Neural progenitor cell (in vitro differentiated cells): ENCODE measurements at places on chromosomes 16 and 17.

- DNase-seq: no peak
These were observed 27.9 kb upstream of the C16orf95 start for GRCh38 chr16:87344931-87345631.

DNA sequence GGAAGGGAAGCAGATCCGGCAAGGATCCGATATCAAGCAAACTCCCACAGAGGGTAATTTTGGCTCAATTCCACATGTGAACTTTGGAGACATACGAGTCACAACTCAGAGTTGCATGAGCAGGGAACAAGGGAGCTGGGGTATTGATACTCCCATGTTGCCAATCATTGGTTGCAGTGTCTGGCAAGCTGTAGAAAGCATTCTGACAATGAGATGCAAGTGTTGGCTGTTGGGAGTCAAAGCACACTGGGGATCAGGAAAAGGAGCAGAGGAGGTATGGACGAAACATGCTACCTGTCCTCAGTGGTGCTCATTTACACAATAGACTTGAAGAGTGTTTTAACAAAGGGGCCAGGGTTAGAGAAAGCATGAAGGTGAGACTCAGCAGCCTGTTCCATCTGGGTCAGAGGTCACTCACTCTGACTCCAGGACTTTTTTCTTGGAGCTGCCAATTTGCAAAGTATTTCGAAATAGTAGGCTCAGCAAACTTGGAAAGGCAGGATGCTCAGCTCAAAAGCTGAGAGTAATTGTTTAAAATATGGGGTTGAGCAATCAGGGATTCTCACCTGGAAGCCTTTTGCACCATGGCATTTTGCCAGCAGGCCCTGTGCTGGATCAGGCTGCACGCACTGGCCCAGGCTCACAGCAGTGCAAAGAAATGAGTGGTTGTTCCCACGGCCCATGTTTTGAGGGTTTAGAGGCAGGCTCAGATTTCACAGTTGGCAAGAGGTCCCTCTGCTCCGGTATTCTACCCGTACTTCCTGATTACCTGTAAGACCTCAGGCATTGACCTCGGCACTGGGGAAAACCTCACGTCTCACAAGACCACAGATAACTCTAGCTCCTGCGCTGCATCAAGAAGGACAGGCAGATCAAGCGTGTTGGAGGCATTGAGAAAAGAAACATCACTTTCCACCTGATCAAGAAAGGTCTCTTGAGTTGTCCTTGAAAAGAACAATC, 17.6 kb upstream of the NKD1 start:
- no peak for DNase-seq

DNA sequence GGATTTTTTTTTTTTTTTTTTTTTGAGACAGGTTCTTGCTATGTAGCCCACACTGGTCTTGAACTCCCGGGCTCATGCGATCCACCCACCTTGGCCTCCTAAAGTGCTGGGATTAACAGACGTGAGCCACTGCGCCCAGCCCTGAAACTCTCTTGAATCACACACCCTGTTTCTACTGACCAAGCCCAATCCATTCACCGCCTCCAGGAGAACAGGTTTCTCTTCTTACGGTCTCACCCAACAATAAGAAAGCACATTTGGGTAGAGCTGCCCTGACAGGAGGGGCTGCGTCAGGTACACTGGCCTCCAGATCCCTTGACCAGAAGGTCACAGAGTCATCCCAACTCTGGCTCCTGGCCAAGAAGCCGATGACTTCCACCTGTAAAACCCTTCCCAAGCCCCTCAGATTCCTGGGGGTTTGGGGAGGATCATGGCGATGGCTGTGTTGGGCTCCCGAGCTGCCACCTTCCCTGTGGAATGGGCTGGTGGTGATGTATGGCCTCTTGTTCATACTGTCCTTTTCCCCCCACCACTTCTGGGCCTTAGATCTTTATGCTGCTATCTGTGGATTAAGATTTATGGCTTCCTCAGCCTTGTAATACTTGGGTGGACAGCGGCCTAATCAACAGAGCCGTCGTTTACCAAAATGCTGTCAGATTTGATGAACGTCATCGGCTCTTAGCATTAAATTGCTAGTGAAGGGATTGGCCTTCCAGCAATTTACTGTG, 89.1 kb downstream of the KATNIP start:
- DNase-seq: no peak

GRCh38 chr17:4444782-4445473, 11.2 kb downstream of the SPNS3 start:
- DNase-seq: no peak

- no peak for DNase-seq
These were observed 60.6 kb downstream of the C16orf82 start for GRCh38 chr16:27127308-27127707.

DNA sequence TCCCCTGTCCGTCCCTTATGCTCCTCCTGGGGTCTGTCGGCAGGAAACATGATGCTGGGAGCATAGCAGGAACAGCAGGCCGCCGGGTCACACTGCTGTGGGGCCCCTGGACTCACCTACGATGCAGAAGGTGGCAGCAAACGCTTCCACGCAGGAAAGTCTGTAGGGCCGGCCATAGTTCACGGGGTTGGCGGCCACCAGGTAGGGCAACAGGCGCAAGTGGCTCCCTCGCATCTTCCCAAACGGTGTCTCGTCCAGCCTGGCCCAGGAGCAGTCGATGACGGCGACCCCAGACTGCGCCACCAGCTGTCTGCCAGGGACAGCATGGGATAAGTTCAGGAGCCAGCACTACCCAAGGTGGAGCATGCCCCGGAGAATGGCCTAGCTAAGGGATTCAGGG, 987 bp downstream of the TSR3 start:
- DNase-seq: no peak

DNA sequence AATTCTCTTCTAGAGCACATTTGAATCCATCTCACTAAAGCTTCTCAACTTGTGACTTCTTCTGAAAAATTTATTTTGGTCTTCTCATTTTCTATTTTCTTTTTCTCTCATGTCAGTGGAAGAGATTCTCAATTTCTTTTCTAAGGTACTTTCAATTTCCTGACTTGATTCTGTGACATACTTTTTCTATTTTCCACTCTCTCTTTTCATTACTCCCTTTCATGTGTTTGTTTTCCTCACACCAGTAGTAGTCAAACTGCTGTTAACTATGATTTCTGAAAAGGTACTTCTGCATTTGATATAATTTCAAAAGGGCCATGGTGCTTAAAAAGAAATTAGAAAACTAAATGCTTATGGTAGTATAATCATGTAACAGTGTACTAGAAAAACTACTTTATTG, 41.9 kb downstream of the NFAT5 start:
- DNase-seq: no peak

- no peak for DNase-seq
These were observed 88.7 kb downstream of the FOXL1 start for GRCh38 chr16:86667035-86667434.

GRCh38 chr17:67648032-67648905, 69.5 kb upstream of the NOL11 start:
- DNase-seq: no peak

DNA sequence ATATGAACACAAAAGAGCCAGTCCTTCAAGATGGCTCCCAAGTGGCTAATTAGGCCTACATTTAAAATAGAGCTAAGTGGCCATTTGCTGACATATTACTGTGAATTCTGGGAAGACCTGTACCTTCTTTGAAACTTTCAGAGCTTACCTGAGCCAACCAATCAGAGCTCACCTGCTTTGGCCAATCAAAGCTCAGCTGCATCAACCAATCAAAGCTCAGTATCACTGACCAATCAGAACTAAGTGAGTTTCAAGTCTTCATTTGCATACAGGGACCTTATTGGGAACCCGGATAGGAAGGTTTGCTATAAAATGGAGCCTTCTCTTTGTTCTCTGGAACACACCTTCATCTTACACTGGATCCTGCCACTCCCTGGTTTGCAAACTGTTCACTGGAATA, 63.7 kb downstream of the FOXL1 start:
- DNase-seq: no peak

DNA sequence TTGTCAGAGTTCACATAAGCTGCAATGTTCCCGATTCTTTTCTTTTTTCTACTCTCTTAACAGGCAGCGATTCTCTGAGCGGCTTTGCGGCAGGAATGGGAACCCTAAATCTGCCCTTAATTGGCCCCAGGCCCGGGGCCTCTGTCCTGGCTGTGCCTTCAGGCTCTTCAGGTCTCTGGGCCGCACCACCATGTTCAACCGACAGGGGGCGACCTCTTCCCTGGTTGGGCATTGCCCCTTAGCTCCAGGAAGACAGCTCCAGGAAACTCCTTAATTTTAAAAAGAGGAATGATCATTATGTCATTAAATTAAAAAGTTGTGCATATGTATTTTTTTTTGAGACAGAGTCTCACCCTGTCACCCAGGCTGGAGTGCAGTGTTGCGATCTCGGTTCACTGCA, 20.3 kb downstream of the CACNG5 start:
- DNase-seq: peak; percentile 14

GRCh38 chr16:8905168-8905762, 23.1 kb downstream of the LITAFD start:
- DNase-seq: peak; percentile 50

DNA sequence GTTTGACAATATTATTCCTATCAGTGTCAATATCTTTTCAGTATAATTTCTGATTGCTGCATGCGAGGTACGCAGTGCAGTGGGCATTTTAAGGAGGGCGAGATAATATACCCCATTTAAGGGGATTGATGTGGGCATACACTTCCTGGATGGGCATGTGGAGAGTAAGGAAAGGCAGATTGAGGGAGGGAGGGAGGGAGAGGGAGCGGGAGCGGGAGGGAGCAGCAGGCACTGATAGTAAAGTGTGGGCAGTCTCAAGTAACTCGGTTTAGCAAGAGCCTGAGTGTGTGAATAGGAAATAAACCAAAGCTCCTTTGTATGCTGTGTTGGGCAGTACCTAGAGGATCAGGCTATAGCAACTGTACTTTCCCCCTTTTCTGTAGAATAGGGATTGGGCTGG, 5.1 kb downstream of the BPTF start:
- DNase-seq: peak; percentile 48

GRCh38 chr16:31438414-31438813, 4.2 kb downstream of the ZNF843 start:
- DNase-seq: no peak

DNA sequence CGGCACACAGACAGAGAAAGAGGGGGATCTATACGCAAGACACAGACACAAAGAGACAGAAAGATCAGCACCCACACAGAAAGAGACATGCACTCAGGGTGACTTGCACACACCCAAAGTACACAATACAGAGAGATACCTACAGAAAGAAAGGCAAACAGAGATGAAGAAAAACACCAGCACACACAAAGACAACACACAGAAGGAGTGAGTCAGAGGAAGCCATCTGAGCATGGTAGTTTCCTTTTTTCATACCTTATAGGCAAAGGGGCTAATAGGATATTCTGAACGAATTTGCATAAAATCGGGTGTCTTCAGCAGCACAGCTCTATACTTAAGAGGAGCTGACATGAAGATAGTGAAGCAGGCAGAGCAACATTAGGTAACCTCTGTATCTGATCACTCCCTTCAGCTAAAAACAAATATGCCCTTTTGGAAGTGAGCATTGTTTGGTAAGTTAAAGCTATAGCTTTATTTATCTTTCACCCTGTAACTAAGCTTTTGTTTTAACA, 198.6 kb downstream of the AATF start:
- DNase-seq: no peak

GRCh38 chr16:149024-149660, 3.3 kb upstream of the HBZ start:
- DNase-seq: no peak

- no peak for DNase-seq
These were observed 212.2 kb upstream of the CIBAR2 start for GRCh38 chr16:85324488-85324887.

DNA sequence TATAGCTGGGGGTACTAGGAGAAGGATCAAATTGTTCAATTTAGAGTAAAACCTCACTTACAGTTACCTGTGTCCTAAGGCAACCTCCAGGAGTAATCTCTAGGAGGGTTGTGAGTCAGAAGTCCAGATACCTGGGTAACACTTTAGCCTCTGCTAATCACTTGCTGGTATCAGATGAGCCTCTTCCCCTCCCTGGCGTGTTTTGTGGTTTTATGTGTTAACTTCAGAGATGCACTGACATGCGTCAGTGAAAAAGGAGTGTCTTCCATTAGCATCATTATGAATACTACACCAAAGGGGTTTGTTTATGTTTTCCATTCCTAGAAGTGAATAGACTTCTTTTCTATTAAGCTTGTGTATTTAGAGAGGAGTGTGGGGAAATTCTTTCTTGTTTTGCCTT, 208.2 kb downstream of the FTO start:
- DNase-seq: no peak

- peak; percentile 75 for DNase-seq
These were observed 2.1 kb downstream of the SOX9 start for GRCh38 chr17:72122765-72123529.

DNA sequence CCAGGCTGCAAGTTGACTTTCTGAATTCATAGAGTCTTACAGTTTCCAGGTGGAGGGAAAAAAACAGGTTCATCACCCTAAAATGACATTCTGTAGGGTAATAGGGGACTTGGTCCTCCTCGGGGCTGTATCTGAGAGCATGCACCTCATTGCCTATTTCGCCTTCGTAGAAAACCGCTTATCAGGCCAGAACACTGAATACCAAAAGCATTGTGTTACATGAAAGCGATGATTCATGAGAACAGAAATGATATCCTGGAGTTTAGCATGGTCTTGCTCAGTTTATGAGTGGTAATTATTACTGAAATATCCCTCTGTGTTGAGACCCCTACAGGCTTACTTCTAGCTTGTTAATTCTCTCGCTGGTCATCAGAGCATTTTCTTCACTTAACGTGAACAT, 61.4 kb upstream of the ARHGAP44 start:
- no peak for DNase-seq

- peak; percentile 50 for DNase-seq
These were observed 23.6 kb downstream of the ZNF469 start for GRCh38 chr16:88406096-88407041.

GRCh38 chr16:9016824-9017223, 53.1 kb upstream of the USP7 start:
- no peak for DNase-seq

DNA sequence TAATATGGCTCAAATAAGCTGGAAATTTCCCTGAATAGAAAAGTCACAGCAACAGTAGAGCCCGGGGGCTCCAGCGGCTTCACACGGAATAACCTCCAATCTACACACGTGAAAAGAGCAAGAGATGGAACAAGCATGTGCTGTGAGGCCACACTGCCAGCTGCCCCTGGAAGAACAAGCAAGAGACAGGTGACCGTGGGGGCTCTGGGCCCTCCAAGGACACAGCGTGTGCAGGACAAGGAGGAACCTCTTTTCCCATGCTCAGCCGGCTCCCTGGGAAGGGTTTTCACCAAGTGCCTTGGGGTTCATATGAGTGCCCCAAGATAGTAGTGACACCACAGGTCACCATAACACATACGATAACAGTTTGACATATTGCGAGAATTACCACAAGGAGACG, 110.2 kb upstream of the ZNF750 start:
- DNase-seq: no peak

GRCh38 chr17:79948945-79949655, 86.6 kb downstream of the TBC1D16 start:
- peak; percentile 51 for DNase-seq

DNA sequence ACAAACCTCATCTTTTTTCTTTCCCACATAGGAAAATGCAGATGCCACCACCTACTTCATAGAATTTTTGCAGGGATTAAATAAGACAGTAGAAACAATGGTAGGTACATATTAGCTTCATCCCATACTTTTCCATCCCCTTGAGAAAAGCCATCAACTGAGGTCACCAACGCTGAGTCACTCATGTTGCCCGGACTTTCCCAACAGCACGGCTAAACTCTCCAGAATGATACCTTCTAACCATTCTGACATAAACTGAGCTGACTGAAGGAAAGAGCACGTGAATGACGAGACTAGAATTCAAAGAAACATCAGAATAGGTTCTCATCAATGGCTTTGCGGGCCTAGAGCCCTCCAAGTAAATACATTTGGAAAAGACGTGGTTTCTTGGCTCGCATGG, 146.0 kb upstream of the RCVRN start:
- no peak for DNase-seq

- DNase-seq: no peak
These were observed 7.3 kb upstream of the CMTM3 start for GRCh38 chr16:66596986-66597848.
